ENCODE measurements at places on chromosomes 3 and 15.

GRCh38 chr3:113213896-113214587 is 2.7 kb downstream of the BOC start:
- DNase-seq = no peak

GRCh38 chr3:58004973-58005372 is 3.2 kb upstream of the FLNB start:
- DNase-seq = no peak

DNA sequence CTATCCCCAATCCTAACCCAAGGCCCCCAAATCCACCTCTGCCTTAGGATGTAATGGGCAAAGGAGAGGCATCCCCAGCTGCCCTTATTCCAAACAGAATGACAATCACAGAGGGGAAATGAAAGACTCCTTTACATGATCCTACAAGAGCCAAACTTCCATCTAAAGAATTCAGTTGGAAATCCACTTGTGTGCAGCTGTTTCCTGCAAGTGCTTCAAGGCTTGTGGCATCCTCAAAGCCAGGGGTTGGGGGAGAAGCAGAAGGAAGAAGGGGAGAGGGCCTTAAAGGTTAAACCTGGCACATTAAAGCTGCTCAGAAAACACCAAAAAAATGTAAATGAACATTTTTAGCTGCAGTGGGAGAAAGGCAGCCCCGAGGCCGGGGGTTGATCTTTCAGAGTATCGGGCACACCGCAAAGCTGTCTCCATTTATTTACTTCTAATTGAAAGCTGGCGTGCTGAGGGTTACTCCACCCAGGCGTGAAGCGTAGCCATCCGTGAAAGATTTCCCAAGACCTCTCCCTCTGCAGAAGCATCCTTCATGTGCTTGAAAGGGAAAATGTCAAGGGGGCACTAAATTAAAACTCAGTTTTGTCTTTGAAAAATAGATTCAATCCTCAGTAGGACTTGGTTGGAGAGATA is 217.8 kb downstream of the SHQ1 start:
- no peak for DNase-seq

GRCh38 chr3:30614943-30615342 is 8.5 kb downstream of the TGFBR2 start:
- DNase-seq = no peak

DNA sequence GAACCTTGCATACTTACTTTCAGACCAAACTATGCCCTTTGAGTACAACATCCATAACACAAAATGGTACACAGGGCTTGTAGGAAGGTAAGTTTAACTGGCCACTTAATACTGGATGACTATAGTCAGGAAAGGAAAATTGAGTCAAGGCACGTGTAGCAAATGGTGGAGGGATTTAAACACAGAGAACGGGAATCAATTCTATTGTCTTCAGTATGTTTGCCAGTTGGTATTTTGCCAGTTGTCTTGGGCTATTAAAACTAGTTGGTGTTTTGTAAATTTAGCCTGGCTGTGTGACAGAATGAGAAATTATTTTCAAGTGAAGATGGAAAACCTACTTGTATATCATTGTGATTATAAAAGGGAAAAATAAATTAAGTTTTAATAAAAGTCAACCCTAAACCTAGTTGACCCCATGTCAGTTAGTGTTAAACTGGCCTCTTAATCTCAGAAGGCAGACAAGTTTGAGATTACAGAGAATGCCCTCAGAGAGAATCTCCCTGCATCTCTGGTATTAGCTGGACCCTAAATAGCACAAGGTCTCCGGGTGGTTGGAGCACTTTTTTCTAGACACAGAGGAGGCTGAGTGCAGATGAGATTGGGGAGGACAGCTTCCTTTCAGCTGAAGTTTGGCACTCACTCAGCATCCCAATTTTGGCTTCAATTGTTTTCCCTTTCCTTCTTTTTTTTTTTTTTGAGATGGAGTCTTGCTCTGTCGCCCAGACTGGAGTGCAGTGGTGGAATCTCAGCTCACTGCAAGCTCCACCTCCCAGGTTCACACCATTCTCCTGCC is 91.2 kb downstream of the MB21D2 start:
- DNase-seq = no peak

- no peak for DNase-seq
These were observed 17.6 kb downstream of the VGLL4 start for GRCh38 chr3:11626084-11626463.

DNA sequence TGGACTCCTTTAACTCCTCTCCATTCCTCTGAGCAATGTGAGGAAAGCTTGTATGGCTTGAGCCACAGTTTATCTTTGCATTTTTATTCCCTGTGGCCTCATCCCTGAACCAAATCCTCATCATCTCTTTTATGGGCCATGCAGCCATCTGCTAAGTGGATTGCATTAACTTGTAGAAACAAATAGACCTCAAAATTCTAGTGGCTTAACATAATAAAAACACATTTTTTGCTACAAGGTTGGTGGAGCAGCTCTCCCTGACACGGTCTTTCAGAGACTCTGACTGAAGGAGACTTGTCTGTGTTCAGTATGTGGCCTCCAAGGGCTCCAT is 135.3 kb downstream of the RPL22L1 start:
- DNase-seq = no peak

- no peak for DNase-seq
These were observed 57.2 kb downstream of the RAB11A start for GRCh38 chr15:65926459-65926858.

GRCh38 chr15:82540984-82541431 is 751 bp upstream of the RPS17 start:
- DNase-seq = no peak

DNA sequence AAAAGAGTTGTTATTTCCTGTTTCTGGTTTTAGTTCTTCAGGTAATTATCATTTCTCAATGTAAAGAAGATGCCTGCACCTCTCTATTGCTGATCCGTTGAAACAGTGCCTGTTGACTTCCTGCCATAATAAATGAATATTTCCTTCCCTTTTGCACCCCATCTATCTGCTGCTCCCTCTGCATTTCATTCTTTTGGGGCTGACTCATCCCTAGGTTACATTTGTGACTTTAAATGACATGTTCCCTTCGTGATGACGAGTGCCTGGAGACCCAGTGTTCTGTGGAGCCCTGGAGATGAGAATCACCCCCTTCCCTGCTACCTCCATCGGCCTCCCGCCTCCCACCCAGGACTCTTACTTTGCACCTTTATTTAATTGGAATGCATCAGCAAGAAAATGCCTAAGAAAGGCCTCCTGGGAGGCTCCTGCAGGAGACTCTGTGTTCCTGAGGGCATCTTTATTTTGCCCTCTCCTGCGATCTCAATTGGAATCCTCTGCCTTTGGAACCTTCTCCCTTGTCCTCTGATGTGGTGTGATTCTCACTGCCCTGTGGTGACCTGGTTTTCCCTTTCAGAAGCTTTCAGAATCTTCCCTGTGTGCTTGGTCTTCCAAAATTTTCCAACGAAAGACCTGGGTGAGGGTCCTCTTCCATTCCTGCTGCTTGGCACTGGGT is 13.7 kb downstream of the LRRK1 start:
- no peak for DNase-seq

- no peak for DNase-seq
These were observed 898 bp downstream of the FBLN2 start for GRCh38 chr3:13549623-13550422.

Measured in stimulated activated CD8-positive, alpha-beta memory T cell treated with anti-CD3 and anti-CD28 coated beads, Interleukin-15, amount 100 ng/mL, for 1 hour (primary cell).